Stimulated activated CD8-positive, alpha-beta memory T cell treated with anti-CD3 and anti-CD28 coated beads, Interleukin-7, amount 100 ng/mL, for 1 hour (primary cell): ENCODE measurements at places on chromosomes 12 and 14.

DNA sequence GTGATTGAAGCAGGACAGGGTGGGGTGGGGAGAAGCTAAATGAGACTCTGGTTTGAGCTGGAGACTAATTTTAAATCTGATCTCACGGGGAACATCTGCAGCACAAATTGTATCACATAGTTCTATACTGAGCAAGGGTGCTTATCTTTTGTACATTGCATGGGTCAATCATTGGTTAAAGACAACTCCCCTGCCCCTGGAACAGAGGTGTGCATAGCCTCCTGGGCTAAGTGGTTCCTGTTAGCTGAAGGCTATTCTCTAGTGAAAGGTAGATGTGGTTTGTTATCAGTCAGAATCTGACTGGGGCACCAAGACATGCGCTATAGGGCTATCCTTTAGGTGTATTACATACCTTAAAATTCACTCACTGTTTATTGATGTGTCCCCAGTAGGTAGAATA, 103.9 kb upstream of the KITLG start:
- DNase-seq: no peak

DNA sequence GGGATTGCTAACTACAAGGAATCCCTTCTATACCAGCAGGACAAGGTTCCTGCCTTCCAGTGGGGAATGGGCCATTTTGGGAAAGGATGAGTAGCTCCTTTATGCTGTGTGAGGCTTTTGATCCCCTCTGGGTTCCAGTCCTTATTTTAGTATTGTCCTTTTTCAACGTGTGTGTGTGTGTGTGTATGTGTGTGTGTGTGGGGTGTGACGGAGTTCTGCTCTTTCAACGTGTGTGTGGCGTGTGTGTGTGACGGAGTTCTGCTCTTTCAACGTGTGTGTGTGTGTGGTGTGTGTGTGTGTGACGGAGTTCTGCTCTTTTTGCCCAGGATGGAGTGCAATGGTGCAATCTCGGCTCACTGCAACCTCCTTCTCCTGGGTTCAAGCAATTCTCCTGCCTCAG, 27.4 kb downstream of the RAB35 start:
- no peak for DNase-seq

DNA sequence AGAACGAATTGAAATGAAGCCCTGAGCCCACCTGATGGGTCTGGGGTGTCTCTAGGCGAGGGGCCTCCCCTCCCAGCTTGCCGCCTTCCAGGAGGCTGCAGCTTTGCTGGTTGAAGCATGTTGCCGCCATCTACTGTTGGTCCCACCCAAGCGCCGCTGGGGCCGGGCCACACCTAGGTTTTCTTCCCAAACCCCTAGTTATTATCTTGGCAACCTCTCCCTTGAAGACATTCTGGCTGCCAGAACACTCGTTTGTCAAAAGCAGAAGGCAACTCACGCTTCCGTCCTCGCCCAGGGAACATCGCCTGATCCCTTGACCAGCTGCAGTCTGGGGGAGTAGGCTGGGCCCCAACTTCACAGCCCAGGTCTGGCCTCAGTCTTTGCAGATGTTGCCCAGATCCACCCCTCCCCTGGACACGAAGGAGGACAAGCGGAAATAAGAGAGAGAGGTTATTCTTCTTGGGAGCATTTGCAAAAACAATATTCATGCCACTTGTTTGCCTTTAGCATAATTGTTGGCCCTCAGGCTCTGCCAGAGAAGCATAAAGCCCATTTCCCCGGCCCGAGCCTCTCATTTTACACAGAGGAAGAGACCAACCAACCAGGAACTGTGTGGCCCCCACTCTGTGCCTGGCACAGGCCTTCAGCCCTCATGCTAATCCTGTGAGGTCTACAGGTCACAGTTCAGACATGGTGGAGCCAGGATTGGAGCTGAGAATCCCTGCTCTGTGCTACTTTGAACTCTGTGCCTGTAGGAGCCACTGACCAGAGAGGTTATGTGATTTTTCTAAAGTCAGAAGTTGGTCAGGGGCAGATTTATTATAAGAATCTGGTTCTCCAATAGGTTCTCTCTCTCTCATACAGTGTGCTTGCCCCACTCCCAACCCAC, 6.8 kb downstream of the EMP1 start:
- DNase-seq: no peak

GRCh38 chr14:89588016-89588415, 171.0 kb upstream of the FOXN3 start:
- no peak for DNase-seq

- DNase-seq: no peak
Measured at GRCh38 chr14:94926176-94926575, 156.3 kb upstream of the GSC start.

DNA sequence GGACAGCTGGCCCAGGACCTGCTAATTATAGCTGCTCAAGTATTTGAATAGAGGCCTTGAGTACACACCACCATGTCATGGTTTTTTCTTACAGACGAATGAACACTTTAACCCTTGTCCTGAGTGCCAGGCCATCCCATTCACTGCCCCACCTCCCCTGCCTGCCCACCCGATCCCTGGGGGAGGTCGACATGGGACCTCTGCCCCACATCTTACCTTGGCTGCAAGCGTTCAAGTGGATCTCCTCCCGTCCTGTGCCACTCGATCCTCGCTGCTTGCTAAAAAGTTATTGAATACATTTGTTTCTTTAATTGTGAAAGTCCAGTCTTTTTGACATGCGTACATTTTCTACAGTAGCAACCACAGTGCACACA, 10.3 kb downstream of the RTL1 start:
- DNase-seq: no peak

- no peak for DNase-seq
Measured at GRCh38 chr14:89603938-89604480, 187.0 kb upstream of the FOXN3 start.

GRCh38 chr12:2735432-2735831, 59.3 kb upstream of the FKBP4 start:
- DNase-seq: no peak

DNA sequence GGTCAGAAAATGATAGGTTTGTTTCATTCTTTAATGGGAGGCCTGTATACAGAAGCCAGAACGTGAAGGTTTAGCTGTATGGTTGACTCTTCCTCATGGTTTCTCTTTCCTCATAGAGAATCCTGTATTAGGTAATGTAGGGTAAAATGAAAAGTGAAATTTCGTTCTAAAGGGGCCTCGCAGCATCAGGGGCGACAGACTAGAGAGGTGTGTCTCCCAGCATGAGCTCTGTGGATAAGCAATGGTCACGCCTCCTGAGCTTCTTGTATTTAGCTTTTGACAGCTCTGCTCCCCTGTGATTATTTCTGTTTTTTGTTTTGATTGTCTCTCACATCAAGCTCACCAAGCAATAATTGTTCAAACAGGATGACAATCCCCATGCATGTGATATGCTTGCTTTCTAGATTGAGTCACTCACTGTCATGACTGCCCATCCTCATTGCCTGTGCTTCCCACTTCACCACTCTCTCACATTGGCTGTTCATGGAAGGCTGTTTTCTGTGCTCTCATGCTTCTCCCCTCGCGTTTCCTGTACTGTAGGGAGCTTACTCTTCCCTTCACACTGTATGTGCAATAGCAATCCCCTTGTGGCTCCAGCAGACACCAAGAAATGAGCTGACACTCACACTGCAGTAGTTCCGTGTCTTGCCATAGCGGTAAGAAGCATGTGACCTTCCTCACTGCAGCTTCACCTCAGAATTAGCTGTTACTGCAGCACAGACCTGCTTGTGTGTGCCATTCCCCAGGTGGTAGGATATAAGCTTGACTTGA, 44.0 kb downstream of the RAD52 start:
- DNase-seq: no peak

- no peak for DNase-seq
Measured at GRCh38 chr12:78442454-78442801, 422.1 kb upstream of the SYT1 start.

DNA sequence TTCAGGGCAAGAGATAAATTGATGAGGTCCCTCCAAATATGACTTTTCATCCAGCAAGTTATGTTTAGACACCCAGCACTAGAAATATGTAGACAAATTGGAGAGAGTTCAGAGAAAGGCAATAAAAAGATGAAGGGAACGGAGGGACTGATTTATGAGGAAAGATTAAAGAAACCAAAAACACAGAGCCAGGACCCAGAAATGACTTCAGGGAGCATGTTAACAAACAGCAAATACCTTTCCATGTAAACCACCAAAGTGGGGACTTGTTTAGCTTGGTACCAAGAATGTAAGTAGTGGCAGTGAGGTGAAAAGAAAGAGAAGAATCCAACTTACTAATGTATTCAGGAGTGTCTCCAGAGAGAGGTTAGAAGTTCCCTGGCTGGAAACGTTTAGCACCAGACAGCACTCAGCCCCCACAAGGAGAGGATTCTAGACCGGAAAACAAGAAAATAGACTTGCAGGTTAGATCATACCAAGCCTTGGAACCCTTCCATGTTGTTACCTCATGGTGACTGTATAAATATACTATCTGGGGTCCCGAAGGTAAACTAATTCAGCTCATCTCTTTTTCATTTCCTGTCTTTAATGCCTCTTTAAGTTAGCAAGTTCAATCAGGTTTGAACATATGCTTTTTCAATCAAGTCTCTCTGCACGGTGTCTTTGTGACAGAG, 79.2 kb downstream of the TBC1D30 start:
- DNase-seq: no peak

- no peak for DNase-seq
Measured at GRCh38 chr14:50978529-50978871, 34.2 kb upstream of the PYGL start.

DNA sequence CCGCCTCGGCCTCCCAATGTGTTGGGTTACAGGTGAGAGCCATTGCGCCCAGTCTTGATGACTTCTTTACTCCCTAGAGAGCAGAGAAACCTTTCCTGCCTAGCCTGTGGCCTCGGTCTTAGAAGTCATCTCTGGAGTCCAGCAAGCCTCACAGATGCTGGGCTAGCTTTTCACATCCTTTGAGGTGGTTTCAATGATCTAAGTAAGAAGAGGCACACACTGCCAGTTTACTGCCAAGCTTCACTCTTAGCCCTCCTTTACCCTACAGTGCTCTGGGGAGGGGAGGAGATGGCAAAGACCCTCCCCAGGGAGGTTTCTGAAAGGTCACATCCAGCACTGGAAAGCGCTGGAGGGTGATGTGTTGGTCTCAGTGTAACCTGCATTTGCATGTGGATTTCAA, 304.8 kb downstream of the PCNX1 start:
- no peak for DNase-seq

DNA sequence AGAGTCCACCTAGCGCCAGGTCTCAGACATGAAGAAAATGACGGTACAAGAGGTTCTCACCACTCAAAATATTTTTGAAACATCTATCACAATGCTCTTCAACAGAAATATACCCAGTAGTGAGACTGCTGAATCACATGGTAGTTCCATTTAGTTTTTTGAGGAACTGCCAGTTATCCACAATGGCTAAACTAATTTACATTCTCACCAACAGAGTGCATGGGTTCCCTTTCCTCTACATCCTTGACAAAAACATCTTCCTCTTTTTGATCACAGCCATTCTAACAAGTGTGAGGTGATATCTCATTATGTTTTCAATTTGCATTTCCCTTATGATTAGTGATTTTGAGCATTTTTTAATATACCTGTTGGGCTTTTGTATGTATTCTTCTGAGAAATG, 5.7 kb upstream of the GPR65 start:
- DNase-seq: no peak

- no peak for DNase-seq
Measured at GRCh38 chr14:44896275-44897040, 65.3 kb downstream of the KLHL28 start.

GRCh38 chr12:28699029-28699428, 450.0 kb upstream of the FAR2 start:
- no peak for DNase-seq
